ENCODE measurements at places on chromosomes 2 and 18. TPM values are rescaled to one million over a fixed set of nuclear protein-coding genes. Genes with fewer than 3 reads are reported as not detected.

The ORC4 gene
- 37.9 TPM for polyA plus RNA-seq

DNA sequence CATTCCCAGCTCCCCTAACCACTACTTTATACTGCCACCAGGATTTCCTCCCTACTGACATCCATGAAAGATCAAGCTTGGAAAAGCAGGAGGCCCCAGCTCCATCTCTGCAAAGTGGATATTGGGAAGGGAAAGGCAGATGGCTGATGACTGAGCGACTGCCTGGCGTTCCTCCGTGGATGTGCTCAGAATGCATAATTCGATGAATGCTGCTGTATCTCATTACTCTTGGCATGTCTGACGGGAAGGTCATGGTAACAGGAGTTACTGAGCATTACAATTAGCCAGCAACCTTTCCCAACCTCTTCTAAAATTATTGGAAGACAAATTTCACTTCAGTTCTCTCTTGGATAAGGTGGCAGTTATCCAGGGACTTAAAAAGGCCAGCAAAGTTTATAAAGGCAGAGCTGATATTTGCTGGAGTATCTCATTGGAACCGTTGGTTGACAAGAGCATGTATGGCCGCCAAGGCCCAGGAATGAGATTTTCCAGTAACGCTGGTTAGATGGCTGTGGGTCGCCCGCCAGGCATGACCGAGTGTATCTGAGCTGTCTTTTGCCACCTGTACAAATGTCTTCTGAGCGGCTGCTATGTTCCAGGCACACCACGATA, 34.5 kb downstream of the KCNE4 start:
- peak; percentile 56 for DNase-seq

GRCh38 chr2:10320933-10321332, 18.2 kb downstream of the HPCAL1 start:
- no peak for DNase-seq

The RSAD2 gene
- 3.6 TPM for polyA plus RNA-seq

The SLC4A3 gene
- 15.9 TPM for polyA plus RNA-seq

The HOXD8 gene
- 27.1 TPM for polyA plus RNA-seq

GRCh38 chr2:199136681-199137080, 321.1 kb downstream of the SATB2 start:
- no peak for DNase-seq

The LIMS1 gene
- polyA plus RNA-seq: 36.0 TPM

The GAL3ST2 gene
- not detected for polyA plus RNA-seq

The ANKRD29 gene
- 2.7 TPM for polyA plus RNA-seq

The CAPN13 gene
- polyA plus RNA-seq: 0.05 TPM

DNA sequence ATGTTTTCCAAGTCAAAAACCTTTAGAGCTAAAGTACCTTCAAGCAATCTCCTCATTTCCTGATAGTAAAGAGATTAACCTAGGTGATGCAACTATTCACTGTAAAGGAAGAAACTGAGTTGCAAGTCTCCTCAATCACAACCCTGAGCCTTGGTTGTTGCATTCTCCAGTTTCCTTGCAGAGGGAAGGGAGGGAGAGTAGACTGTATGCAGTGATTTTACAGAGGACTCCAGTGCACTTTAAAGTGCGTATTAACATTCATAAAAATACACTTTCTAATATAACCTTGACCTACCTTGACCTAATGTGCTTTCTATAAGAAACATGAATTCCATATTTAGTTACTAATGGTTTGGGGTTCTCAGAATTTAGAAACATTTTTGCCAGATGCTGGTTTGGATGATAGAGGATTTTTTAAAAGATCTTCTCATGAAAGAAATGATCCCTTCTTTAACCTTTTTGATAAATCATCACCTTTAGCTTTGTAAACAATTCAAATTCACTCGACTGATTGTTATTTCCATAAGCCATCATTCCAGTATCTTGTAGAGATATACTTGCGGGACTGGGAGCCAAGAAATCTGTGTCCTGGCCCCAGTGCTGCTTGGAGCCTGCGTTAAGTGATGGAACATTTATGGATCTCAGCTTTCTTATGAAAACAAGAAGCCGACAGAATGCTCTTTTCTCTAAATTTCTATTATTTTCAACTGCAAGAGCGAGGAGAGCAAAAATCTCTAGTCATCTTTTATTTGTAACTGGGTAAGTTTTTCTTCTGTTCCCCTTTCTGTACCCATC, 228.3 kb downstream of the ZNF521 start:
- peak; percentile 49 for DNase-seq

DNA sequence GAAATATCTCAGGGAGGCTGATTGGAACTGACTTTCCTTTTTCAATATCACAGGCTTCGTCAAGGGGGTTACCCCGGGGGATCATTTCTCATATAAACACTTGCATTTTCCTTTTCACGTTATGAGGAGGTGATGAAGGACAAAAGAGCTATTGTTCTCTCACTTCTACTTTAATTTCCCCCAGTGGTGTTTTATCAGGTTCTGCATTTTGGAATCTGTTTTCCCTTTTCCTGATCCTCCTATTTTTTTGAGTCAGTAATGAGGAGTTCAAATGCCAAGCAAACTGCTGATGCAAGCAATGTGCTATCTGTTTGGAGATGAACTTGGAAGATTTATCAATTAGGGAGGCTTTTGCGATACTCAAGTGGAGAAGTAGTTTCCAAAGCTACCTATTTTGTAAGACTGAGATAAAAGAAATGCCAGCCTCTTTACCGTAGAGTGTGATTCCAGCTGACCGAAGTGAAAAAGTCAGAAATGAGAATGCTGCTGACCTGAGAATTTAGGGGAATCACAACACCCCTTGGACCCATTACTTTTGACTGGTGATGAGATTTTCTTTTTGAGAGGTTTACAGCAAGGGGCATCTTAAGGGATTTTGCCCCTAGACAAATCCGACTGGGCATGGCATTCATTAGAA, 556.0 kb downstream of the RNF144A start:
- DNase-seq: no peak

DNA sequence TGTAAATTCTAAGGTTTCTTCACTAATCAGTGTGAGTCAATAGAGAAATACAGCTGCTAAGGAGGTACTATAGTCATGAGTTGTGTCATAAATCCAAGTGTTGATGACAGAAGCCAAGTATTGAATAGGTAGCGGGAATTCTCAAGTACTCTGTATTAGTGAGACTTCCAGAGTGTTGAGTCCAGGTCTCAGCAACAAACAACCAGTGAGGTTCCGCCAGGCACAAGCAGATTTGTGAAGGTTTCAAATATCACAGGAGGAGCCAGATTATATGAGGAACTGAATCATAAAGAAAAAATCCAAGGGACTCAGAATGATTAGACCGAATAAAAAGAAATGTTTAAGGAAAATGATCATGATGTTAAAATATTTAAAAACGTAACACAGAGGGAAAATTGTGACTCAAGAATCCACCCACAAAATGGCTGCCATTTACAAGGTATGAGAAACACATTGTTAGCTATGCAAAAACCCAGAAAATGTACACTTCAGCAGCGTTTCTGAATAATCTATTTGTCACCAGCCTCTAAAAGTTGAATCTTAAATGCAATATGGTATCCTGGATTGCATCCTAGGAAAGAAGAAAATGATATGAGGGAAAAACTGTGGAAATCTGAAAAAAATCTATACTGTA, 27.3 kb upstream of the EVA1A start:
- peak; percentile 24 for DNase-seq

GRCh38 chr2:144300632-144301031, 219.3 kb downstream of the ZEB2 start:
- DNase-seq: no peak

DNA sequence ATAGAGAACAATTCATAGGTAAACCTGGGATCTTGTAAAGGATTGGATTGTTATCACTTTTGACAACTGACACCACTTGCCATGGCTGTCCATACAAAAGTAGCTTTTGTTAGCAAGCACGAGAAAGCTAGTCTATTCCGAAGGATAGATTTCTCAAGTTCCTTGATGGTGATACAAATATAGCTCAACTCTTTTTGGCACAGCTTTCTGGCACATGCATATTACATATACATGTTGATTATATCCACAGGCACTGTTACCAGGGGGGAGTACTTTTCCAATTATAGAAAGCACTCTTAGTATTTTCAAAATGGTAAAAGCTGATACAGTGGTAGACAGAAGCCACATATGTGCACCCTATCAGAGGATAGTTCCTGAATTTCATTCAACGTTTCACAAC, 168.9 kb downstream of the UPP2 start:
- DNase-seq: peak; percentile 34

The MAPRE2 gene
- polyA plus RNA-seq: 19.9 TPM

- DNase-seq: no peak
Observed at GRCh38 chr2:134457353-134457752, 203.5 kb downstream of the MGAT5 start.

- DNase-seq: peak; percentile 75
Observed at GRCh38 chr18:9449600-9450414, 25.5 kb upstream of the RALBP1 start.

DNA sequence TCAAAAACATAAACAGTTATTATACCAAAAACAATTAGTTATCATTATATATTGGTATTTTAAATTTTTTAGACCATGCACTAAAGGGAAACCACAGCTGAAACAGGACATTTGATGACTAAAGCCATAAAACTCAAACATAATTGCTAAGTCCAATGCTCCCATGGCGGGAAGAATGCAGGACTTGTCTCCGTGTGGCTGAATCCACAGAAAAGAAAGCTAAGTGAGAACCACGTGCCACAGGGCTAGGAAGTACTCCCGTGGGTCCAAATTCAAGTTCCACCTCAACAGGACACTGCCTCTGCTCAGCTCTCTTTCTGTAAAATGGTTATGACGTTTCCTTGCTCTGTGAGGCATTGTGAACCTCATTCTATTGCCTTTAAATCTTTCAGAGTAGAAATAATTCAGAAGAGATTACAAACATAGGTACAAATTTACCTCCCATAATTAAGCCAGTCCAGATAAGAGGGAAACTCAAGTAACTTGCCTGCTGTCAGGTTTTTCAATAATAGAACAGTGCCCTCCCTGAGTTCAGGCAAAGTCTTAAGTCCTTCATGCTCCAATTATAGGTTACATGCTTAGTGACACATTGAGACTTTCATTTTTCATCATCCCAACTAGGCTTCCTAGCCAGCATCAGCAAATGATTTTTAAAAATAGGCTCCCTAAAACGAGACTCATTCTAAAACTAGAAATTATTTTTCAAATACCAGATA, 36.7 kb downstream of the FTCDNL1 start:
- DNase-seq: no peak

- DNase-seq: no peak
Observed at GRCh38 chr18:22436136-22436535, 18.4 kb upstream of the CTAGE1 start.

DNA sequence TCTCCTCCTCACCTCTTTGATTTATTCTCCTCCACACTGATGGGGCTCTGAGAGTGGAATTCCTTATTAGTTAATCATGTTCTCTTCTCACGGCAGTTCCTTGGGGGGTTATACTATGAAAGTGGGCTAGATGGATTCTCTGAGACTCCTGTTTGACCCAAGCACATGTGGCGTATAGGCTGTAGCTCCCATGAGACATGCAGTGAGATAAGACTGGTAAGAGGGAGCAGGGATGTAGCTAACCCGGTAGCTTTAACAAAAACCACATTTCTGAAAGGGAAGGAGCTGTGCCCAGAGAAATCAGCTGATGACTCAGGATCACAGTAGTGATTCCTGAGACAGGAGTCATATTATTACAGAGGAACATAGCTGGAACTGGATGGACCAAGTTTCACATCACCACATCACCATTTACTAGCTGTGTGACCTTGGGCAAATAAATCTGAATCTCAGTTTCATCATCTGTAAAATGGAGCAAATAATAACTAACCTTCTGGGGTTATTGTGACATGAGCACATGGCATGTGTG, 82.9 kb downstream of the CRIM1 start:
- DNase-seq: no peak

- DNase-seq: no peak
Observed at GRCh38 chr2:117989854-117990438, 23.9 kb downstream of the CCDC93 start.

GRCh38 chr2:190404487-190404886, 3.7 kb upstream of the MFSD6 start:
- no peak for DNase-seq

The POTEJ gene
- not detected for polyA plus RNA-seq

The IL36RN gene
- not detected for polyA plus RNA-seq

GRCh38 chr2:87995756-87996155, 20.6 kb downstream of the RNU2-63P start:
- DNase-seq: no peak

The FMNL2 gene
- 25.5 TPM for polyA plus RNA-seq

The ANKRD30BL gene
- not detected for polyA plus RNA-seq

DNA sequence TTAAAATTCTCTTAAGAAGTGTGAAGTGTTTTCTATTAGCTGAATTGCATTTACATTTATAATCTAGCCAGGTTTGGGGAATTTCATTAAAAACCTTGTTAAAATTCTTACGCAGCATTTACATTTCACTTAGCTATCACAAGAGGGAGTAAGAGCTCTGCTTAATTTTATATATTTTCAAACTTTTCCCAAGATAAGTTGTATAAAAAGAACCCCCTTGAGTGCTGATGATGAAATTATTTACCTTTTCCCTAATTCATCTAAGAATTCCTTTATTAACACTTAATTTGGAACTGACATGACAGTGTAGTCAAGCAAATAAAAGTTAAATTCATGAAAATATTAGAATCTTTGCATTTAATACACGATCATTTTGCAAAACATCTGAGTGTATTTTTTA, 54.2 kb upstream of the ZSWIM2 start:
- peak; percentile 57 for DNase-seq

GRCh38 chr18:74463254-74463653, 6.1 kb upstream of the DIPK1C start:
- peak; percentile 88 for DNase-seq

DNA sequence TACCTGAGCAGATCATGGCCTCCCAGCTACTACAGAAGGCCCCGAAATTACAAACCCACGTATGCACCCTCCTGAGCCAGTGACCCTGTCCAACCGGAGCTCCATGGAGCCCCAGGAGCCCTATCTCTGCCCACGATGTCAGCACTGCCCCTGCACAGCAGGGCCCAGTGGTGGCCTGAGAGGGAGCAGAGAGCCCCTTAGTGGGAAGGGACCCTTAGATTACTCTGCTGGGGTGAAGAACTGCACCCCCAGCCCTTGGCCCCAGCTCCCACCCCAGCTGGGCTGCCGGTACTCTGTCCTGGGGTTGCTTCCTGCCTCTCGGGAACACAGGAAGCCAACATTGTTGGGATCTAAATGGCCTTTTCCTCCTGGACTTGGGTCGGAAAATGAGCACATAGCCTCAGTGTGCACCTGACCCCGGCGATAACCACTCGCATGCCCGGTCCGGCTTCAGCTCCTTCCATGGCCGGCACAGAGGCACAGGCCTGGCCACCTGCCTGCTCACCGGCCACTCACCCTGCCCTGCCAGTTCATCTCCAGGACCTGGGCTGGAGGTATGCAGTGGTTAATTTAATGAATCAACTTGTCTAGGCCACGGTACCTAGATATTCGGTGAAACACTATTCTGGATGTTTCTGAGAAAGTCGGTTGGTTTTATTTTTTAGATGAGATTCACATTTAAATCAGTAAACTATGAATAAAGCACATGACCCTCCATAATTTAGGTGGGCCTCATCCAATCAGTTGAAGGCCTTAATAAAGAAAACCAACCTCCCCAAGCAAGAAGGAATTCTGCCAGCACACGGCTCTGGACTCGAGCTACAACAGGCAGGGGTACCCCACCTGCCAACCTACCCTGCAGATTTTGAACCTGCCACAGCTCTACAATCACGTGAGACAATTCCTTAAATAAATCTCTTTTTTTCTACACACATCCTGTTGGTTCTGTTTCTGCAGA, 19.2 kb downstream of the TNS1 start:
- no peak for DNase-seq

Measured in muscle of leg (tissue), 16 donors.